ENCODE measurements at places on chromosomes 1 and 21.
A peak's percentile ranks its signal among the peaks of the same experiment; 100 is the strongest.

DNA sequence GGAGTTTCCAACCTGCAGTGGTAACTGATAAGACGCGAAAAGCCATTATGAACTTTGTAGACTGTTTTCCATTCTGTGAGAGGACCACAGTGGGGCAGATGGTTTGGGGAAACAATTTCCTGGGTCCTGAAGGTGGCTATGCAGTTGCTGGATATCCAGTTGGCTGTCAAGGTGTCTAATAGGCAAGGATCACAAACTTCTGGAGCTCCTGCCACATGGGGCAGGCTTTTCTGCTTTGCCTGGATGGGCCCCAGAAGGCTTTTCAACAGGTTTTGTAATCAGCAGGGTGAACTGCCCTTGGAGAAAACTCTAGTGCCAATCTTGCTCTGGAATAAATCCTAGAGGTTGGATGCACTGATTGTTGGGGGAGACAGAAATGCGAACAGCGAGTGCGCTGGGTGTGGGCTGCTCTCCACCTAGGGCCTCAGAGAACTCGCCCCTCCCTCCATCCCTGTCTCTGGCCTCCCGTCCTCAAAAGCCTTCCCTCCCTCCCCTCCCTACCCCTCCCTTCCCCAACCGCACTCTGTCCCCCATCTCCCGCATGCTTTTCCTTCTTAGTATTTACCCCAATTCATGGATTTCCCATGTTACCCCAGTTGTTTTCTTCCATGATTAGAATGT lies 210.3 kb upstream of the USP24 start:
- DNase-seq, result no peak

- DNase-seq, result no peak
Observed at GRCh38 chr1:7048395-7048794, 263.1 kb downstream of the CAMTA1 start.

- no peak for DNase-seq
Observed at GRCh38 chr1:151944857-151945575, 35.7 kb upstream of the THEM4 start.

GRCh38 chr21:44704636-44705001 lies 6.8 kb downstream of the TSPEAR start:
- DNase-seq, result no peak

- no peak for DNase-seq
Observed at GRCh38 chr1:68917456-68917855, 420.6 kb upstream of the DEPDC1 start.

- DNase-seq, result no peak
Observed at GRCh38 chr1:179083533-179083932, 1.7 kb downstream of the TOR3A start.

DNA sequence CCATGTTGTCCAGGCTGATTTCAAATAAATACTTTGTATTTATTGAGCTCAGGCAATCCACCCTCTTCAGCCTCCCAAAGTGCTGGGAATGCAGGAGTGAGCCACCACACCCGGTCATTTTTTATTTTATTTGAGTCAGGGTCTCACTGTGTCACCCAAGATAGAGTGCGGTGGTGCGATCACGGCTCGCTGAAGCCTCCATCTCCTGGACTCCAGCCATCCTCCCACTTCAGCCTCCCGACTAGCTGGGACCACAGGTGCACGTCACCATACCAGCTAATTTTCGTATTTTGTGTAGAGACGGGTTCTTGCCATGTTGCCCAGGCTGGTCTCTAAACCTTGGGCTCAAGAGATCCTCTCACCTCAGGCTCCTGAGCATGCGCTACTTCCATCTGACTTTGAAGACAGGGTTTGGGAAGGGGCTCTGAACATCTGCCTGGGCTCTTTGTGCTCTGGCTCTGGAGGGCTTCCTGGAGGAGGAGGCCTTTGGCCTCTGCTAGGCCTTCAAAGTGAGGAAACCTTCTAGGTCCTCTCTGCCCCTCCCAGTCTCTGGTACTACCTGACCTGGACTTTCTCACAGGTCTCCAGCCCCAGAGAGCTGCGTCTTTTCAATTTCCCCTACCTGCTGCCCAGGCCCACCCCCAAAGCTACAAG lies 5.8 kb downstream of the HSPB7 start:
- DNase-seq, result no peak

DNA sequence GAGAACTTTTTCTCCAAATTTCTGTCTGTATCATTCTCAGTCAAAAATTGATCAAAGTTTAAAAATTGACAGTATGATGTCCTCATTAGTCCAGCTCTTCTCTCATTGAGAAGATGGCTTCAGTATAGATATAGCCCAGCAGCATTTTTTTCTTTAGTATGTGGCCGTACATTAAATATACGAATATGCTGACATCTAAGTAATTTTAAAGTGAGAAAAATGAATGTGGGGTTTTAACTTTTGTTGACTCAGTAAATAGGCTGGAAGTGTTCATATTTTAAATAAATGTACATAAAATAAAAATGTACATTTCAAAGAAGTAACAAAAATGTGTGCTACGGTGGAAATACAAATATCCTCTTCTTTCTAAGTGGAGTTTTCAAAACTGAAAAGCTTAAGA lies 123.5 kb upstream of the PKN2 start:
- DNase-seq, result no peak

GRCh38 chr1:34597877-34598514 lies 156.9 kb upstream of the GJB5 start:
- peak; percentile 58 for DNase-seq

DNA sequence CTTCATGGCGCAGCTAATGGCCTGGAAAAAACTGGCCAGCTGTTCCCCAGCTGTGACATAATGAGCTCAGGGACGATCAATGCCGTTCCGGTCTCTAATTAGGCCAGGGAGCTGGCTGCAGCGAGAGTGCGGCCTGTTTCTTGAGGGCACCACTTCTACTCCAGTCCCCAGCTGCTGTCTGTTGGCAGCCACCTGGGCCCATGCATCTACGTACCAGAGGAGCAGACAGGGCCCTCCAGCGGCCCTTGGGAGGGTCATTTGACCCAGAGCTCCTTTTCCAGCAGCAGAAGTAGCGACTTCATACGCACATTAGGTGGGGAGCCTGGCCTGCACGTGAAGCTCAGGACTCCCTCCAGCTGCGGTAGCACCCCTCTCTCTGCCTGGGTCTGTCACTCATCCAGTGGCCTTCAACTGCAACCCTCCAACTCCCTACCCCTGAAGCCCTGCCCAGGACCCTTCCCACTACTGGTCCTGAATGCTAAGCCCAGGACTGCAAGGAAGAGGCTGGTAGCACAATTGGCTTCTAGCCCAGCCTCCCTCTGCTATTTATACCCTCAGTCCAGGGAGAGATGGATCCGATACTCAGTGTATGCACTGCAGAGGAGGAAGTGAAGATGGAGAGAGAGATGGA lies 9.1 kb upstream of the GPR61 start:
- no peak for DNase-seq

- no peak for DNase-seq
Observed at GRCh38 chr1:234538062-234538731, 59.2 kb upstream of the TARBP1 start.

- DNase-seq, result no peak
Observed at GRCh38 chr1:197763307-197763706, 12.0 kb downstream of the DENND1B start.

DNA sequence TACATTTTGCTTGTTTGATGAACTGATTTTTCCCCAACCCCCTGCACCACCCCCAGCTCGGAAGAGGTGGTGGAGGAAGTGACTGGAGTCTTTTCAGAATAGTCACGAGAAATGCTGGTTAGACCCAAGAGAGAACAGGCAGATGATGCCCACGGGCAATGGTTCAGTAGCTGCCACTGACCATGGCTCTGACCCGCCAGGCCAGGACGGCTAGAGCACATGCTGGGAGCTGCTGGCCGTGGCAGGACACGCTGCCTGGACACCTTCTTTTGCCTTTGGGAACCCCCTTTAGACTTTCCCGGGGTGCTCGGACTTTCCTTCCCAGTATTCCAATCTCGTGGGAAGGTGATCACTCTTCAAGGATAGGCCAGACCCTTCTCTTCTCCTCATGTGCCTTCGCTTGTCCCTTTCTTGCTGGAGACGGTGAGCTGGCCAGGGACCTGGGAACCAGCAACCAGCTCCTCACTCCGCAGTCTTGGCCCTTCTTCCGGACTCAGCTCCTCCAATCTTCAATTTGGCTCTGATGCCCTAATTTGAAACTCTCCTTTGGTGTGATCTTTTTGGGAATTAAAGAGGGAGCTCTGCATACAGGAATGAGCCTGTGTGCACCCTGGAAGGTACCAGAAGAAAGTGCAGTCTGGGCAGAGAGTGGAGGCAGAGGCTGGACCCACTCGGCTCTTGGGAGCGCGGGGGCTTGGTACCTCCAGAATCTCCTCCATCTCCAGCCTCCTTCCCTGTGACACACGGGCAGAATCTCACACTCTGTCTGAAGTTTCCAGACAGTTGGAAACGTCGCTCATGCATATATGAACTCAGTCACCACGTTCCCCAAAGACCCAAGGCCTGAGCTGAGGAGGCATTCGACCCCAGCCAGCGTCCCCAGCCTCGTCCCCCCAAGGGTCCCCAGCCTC lies 4.0 kb upstream of the PDE9A start:
- DNase-seq, result no peak

DNA sequence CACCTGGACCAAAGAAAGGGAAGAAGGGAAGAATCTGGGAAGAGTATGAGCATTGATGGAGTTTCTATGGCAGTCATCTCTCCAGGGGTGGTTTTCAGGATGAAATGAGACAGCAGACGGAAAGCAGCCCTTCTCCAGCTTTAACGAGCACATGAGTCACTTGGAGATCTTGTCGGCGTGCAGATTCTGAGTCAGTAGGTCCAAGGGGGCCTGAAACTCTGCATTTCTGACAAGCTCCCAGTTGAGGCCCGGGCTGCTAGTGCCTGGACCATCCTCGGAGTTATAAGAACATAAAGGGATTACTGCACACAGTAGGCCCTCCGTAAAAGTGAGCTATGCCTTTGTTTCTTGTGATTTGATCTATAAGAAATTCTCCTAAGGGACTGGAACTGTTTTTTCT lies 17.6 kb downstream of the HSPG2 start:
- no peak for DNase-seq

DNA sequence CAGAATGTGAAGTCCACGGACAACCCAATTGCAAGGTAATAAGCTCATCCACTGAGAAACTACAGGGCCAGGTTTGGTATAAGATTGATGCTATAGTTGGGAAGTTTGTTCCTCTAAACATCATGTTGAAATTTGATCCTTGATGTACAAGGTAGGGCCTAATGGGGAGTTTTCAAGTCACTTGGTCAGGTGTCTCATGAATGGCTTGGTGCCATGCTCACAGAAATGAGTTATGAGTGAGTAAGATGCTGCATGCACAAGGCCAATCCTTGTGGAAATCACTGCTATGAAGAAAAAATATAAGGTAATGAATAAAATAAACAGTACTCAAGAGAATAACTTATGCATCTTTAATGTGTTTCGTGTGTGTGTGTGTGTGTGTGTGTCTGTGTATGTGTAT lies 1891.2 kb downstream of the NCAM2 start:
- no peak for DNase-seq

DNA sequence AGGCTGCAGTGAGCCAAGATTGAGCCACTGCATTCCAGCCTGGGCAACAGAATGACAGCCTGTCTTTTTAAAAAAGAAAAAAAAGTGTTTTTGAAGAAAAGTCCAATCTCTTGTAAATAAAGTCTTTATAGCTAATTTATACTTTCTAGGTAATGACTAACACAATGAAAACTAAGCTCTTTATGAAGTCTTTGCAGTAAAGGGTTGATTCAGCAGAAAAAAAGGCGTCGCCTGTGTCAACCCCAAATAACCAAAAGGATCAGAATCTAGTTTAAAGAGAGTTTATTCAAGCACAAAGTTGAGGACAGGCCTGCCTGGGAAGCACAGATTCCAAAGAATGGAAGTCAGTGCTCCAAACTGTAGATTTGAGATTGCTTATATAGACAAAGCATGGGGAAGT lies 14.3 kb upstream of the PGBD2 start:
- no peak for DNase-seq

- no peak for DNase-seq
Observed at GRCh38 chr1:7406641-7407543, 364.2 kb upstream of the VAMP3 start.

DNA sequence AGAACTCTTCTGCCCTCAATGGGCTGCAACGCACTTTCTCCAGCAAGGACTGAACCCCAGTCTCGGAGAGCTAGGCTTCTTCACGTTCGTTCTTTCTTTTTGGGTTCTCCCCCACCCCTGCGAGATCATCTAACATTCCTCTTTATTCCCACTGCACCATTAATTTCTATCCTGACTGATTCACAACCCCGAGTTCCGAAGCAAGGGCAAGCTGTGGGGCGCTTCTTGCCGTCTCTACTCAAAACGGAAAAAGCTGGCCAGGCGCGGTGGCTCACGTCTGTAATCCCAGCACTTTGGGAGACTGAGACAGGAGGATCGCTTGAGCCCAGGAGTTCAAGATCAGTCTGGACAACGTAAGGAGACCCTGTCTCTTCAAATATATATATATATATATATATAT lies 37.4 kb upstream of the BTG2 start:
- DNase-seq, result no peak

Measured in stimulated activated CD4-positive, alpha-beta T cell treated with anti-CD3 and anti-CD28 coated beads, Interleukin-12 subunit alpha, Interleukin-12 subunit beta, amount 100 ng/mL, for 48 hours (primary cell).